ENCODE measurements at places on chromosomes 16 and 17. TPM values are rescaled to one million over a fixed set of nuclear protein-coding genes. Genes with fewer than 3 reads are reported as not detected.
A peak's percentile ranks its signal among the peaks of the same experiment; 100 is the strongest.

GRCh38 chr17:35915153-35915964 is 15.2 kb downstream of the RDM1 start:
- no peaks in the 10 kb centered on the region for H3K4me1 ChIP-seq
- H3K27ac ChIP-seq = no peak overlapping the region
- no peak overlapping the region for H3K4me3 ChIP-seq
- no peaks in the 10 kb centered on the region for H3K36me3 ChIP-seq
- no peak for DNase-seq

Gene ADAMTS18
- 1.0 TPM for total RNA-seq

GRCh38 chr17:37519251-37519985 is 29.7 kb downstream of the DUSP14 start:
- H3K4me1 ChIP-seq = no peaks in the 10 kb centered on the region
- peaks cover 11% of the 10 kb centered on the region for H3K36me3 ChIP-seq
- DNase-seq = no peak
- no peak overlapping the region for H3K4me3 ChIP-seq

DNA sequence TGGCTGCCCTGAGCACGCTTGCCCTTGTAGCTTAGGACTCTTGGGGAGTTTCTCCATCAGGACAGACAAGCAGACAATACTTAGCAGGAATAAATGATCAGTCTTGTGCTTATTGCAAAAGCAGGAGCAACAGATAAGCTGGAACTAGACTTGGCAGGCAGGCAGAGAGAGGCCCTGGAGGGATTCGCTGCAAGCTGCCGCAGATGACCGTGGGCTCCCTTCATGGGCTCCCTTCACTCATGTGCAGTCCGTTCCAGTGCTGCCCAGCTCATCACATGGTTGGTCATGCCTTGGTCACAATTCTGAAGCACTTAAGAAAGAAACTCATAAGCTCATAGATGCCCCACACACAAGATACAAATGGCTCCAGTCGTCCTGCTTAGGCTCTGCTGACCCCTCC is 2.4 kb upstream of the SLC5A10 start:
- H3K36me3 ChIP-seq = no peaks in the 10 kb centered on the region
- no peaks in the 10 kb centered on the region for H3K4me1 ChIP-seq
- DNase-seq = peak; percentile 58
- no peaks in the 10 kb centered on the region for H3K27me3 ChIP-seq

- no peak for DNase-seq
- H3K27me3 ChIP-seq = no peaks in the 10 kb centered on the region
- H3K4me3 ChIP-seq = no peak overlapping the region
- no peaks in the 10 kb centered on the region for H3K36me3 ChIP-seq
These were observed 8.0 kb downstream of the CFAP20 start for GRCh38 chr16:58121132-58121531.

DNA sequence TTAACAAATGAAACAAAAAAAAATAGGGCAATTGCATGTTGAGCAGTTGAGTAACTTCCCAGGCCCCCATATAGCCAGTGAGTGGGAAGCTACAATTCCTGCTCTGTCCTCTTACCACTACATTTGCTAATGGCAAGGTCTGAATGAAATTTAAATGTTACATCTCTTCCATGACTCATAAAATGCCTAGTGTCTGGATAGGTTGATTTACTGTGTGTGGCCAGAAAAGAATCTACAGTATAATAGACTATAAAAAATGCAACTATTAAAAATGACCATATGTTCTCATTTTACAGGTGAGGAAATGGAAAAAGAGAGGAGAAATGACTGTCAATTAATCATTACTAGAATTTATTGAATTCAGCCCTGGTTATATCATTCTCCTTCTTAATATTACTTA is 1199.3 kb downstream of the CDH11 start:
- no peak for DNase-seq
- H3K27ac ChIP-seq = no peak overlapping the region
- no peaks in the 10 kb centered on the region for H3K27me3 ChIP-seq
- H3K4me3 ChIP-seq = no peak overlapping the region
- H3K4me1 ChIP-seq = no peaks in the 10 kb centered on the region
- no peaks in the 10 kb centered on the region for H3K36me3 ChIP-seq

DNA sequence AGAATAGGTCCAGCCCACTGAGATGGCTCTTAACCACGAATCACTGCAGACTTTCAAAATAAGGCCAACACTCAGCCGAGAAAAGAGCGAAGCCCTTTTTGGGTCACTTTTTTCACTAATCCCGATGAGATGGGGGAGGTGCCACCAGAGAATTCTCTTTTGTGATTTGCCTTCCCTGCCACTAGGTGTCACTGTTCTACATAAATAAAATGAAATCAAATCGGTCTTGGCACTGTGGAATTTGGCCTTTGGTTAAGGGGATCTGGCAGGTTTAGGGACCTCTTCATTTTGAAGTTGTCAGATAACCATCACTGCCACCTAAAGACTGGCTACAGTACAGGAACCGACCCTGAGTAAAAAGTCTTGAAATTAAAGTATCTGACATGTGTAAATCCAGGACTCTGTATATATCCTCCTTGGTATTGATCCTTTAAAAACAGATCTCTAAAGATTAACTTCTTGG is 147.0 kb downstream of the HS3ST4 start:
- no peaks in the 10 kb centered on the region for H3K27me3 ChIP-seq
- no peak for DNase-seq
- H3K36me3 ChIP-seq = no peaks in the 10 kb centered on the region
- no peak overlapping the region for H3K4me3 ChIP-seq

DNA sequence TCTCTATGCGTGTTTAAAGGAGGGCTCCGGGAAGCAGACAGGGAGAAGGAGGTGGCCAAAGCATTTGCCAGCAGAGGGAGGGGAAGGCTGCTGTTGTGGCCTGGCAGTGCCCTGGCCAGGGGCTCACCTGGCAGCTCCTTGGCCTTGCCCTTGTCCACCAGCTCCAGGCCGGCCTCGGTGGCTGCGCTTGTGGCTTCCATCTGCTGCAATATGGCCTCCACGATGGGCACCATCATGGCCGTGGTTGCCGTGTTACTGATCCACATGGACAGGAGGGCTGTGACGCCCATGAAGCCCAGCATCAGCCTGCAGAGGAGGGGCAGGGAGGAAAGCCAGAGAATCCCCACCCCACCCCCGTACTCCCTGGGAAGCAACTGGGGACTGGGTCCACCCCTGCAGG is 9.4 kb downstream of the SLC13A5 start:
- no peaks in the 10 kb centered on the region for H3K4me1 ChIP-seq
- H3K27me3 ChIP-seq = no peaks in the 10 kb centered on the region
- no peaks in the 10 kb centered on the region for H3K36me3 ChIP-seq
- H3K27ac ChIP-seq = no peak overlapping the region

Gene GPATCH8
- 42.7 TPM for total RNA-seq

DNA sequence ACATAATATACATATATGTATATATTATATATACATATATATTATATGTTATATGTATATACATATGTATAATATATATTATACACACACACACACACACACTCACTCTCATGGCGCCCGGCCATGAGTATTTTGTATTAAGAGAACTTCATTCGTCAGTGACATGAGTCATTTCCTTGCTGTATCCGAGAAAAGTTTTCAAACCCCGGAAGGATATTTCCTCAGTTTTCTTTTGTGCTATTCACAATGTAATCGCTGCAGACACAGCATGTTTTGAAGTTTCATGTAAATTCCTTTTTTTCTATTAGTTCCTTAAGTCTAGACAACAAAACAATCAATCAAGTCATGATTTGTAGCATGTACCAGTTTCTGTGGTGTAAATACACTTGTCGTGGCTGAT is 33.3 kb downstream of the OR1D5 start:
- peak; percentile 39 for DNase-seq
- H3K4me1 ChIP-seq = no peaks in the 10 kb centered on the region
- no peaks in the 10 kb centered on the region for H3K27me3 ChIP-seq
- H3K4me3 ChIP-seq = no peak overlapping the region
- no peaks in the 10 kb centered on the region for H3K36me3 ChIP-seq
- H3K27ac ChIP-seq = no peak overlapping the region

- no peak for DNase-seq
- no peaks in the 10 kb centered on the region for H3K27me3 ChIP-seq
- no peak overlapping the region for H3K27ac ChIP-seq
- no peak overlapping the region for H3K4me3 ChIP-seq
- no peaks in the 10 kb centered on the region for H3K36me3 ChIP-seq
These were observed 72.5 kb upstream of the PLCG2 start for GRCh38 chr16:81706327-81707295.

- H3K4me1 ChIP-seq = no peaks in the 10 kb centered on the region
- peaks cover 2% of the 10 kb centered on the region for H3K27me3 ChIP-seq
- H3K36me3 ChIP-seq = no peaks in the 10 kb centered on the region
These were observed 13.1 kb downstream of the FBXO39 start for GRCh38 chr17:6789146-6789545.

GRCh38 chr17:43543300-43543699 is 2.8 kb downstream of the ETV4 start:
- no peaks in the 10 kb centered on the region for H3K4me1 ChIP-seq
- H3K4me3 ChIP-seq = no peak overlapping the region
- no peak for DNase-seq
- H3K36me3 ChIP-seq = no peaks in the 10 kb centered on the region
- no peaks in the 10 kb centered on the region for H3K27me3 ChIP-seq
- H3K27ac ChIP-seq = no peak overlapping the region

DNA sequence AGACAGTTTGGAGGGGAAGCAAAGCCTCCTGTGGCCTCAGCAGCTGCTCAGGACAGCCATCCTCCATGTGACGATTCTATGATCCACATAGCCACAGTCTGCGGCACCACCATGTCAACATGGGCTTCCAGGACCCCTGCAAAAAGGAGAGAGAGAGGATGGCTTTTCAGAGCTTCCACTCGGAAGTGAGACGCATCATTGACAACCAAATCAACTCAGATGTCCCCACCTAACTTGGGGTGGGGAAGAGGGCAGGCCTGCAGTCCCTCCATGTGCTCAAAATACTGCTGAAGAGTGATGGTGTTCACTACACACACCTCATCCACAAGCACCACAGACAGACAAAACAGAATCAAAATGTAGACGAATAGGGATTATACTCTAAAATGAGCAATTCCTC is 5.9 kb upstream of the METTL16 start:
- DNase-seq = no peak
- H3K4me1 ChIP-seq = no peaks in the 10 kb centered on the region
- H3K36me3 ChIP-seq = no peaks in the 10 kb centered on the region
- H3K27ac ChIP-seq = no peak overlapping the region
- H3K4me3 ChIP-seq = no peak overlapping the region
- H3K27me3 ChIP-seq = no peaks in the 10 kb centered on the region
